ENCODE measurements at places on chromosomes 4 and X.

DNA sequence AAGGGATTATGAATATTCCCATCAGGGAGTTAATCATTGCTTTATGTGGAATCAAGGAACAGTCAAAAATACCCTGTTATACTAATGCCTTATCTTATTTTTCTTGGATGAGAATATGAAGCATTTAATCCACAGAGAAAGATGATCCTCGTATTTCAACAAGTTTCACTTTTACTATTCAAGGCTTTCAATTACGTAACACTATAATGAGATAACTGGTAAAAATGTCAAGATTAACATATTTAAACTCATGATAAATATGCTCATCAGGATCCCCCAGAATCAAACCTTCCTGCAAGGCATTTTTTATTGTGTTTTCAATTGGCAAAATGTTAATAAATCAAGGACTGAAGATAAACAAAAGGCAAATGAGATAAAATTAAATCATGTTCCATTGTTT, 5.1 kb downstream of the ZXDA start:
- DNase-seq = no peak

DNA sequence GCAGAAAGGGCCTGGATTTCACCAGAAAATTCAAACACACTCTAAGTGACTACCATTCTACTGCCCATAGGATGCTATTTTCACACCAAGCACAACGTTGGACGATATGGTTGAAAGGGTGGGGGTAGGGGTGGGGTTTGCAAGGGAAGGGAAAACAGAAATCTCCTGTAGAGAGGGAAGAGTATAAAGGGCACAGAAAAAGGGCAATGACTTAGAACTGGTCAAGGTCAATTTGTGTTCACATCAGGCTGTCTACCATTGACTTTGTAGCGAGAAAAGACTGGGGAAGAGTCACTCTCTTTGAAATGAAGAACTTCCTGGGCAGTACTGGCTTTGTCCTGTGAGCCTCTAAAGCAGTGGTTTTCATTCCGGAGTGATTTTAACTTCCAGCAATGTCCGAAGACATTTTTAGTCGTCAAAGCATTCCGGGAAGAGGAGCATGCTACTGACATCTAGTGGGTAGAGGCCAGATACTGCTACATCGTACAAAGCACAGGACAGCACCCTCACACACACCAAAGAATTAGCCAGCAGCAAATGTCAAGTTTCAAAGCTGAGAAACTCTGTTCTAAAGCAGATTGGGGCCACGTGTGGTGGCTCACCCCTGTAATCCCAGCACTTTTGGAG, 48.4 kb upstream of the SLC7A3 start:
- no peak for DNase-seq

DNA sequence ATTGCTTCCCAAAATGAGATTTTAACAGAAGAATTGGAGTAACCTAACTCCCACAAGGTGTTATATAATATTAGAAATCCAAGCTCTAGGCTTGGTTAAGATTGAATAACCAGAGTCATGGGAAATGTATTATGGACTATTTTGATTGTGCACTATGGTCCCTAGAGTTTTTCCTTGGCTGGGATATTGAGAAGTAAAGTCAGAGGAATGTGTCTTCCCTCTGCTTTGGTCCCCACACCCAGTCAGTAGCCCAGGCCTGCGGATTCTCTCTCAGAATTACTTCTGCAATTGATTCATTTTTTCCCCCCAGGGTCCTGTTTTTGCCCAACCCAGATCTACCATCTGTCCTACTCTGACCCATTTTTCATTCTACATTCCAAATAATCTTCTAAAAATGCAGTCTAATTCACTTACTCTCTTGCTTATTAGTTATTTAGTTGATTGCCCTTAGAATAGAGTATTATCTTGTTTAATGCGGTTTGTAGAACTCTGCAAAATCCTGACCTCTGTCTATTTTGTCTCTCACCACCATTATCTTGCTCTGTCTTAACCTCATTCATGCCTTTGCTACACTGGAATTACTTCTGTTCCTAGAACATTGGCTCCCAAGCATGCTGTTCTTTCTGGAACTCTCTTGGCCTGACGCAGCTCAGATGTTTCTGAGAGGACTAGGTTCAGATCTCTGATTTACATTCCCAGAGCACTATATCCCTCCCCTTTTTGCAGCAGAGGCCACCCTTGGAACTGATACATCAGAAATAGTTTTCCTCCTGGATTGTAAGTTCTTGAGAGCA, 23.6 kb downstream of the GUCY1A1 start:
- DNase-seq = no peak

GRCh38 chr4:6392407-6392806, 80.0 kb downstream of the PPP2R2C start:
- DNase-seq = no peak

GRCh38 chr4:90293320-90293719, 166.1 kb downstream of the CCSER1 start:
- no peak for DNase-seq

- DNase-seq = no peak
Measured at GRCh38 chrX:30777575-30777974, 111.5 kb downstream of the TAB3 start.

GRCh38 chrX:70208479-70208878, 26.0 kb upstream of the AWAT1 start:
- no peak for DNase-seq
